Umbilical cord (tissue), 2 donors: ENCODE measurements at places on chromosomes 5 and 9. TPM values are rescaled to one million over a fixed set of nuclear protein-coding genes. Genes with fewer than 3 reads are reported as not detected.

The RNF44 gene
- total RNA-seq, result 0.24 TPM

- no peak for DNase-seq
Measured at GRCh38 chr5:115557667-115558387, 13.3 kb upstream of the FEM1C start.

The DOCK8 gene
- total RNA-seq, result 8.7 TPM

The TRIM32 gene
- 17.3 TPM for total RNA-seq

The GPR150 gene
- not detected for total RNA-seq
